ENCODE measurements at places on chromosomes 3 and 15. TPM values are rescaled to one million over a fixed set of nuclear protein-coding genes. Genes with fewer than 3 reads are reported as not detected.
A peak's percentile ranks its signal among the peaks of the same experiment; 100 is the strongest.

The NRROS gene
- total RNA-seq, result 21.8 TPM

The ADIPOQ gene
- total RNA-seq, result not detected

The DUOXA1 gene
- 96.7 TPM for total RNA-seq

- peaks cover 18% of the 10 kb centered on the region for H3K4me1 ChIP-seq
- no peaks in the 10 kb centered on the region for H3K36me3 ChIP-seq
- H3K27me3 ChIP-seq, result no peaks in the 10 kb centered on the region
- H3K27ac ChIP-seq, result no peak overlapping the region
- DNase-seq, result no peak
Measured at GRCh38 chr15:72502220-72502809, 28.2 kb downstream of the ARIH1 start.

GRCh38 chr3:60594025-60594424 is 657.2 kb downstream of the FHIT start:
- DNase-seq, result peak; percentile 86
- no peaks in the 10 kb centered on the region for H3K36me3 ChIP-seq
- H3K27me3 ChIP-seq, result no peaks in the 10 kb centered on the region
- no peak overlapping the region for H3K27ac ChIP-seq

DNA sequence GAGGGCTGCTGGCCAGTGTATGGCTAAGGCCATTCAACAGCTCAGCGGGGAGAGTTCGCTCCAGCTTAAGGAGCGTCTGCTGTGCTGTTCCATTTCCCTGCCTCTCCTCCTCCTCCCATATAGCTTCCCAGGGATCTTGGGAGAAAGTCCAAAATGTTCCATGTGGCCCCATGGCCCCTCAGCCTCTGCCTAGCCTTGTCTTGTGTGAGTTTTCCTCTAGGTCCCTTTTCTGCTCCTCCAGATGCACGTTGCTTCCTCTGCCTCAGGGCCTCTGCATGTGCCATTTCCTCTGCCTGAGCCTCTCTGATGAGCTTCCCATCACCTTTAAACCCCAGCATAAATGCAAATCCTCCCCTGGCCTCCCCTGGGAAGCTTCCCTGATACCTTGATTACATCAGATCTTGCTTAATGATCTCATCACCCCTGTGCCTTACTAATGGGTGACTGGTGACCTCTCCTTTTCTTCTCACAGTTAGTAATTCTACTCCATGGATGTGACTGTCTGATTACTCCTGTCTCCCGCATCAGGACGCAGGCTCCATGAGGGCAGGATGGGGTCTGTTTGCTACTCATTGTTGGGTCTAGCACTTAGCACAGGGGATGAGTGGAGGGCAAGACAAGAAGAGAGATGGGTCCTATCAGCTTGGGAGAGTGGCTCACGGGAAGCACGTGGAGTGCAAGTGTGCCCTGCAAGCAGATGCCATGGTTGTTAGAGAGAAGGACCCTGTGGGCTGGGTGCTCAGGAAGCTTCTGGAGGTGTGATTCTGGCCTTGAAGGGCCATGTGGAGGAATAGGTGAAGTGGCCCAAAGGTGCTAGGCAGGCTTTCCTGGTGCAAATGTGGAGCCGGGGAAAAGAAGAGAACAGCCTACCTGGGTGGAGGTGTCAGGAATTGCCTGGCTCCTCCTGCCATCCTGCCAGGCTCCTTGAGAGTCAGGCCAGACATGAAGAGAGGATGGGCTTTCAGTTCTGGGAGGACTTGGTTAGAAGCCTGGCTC is 23.8 kb downstream of the ITGA11 start:
- no peaks in the 10 kb centered on the region for H3K36me3 ChIP-seq
- H3K27ac ChIP-seq, result no peak overlapping the region
- DNase-seq, result no peak
- H3K27me3 ChIP-seq, result no peaks in the 10 kb centered on the region
- H3K4me1 ChIP-seq, result no peaks in the 10 kb centered on the region
- H3K4me3 ChIP-seq, result no peak overlapping the region

- no peaks in the 10 kb centered on the region for H3K27me3 ChIP-seq
- no peak for DNase-seq
- peaks cover 15% of the 10 kb centered on the region for H3K4me1 ChIP-seq
- peak overlapping the region; percentile 98 for H3K27ac ChIP-seq
- H3K4me3 ChIP-seq, result peak overlapping the region; percentile 45
Measured at GRCh38 chr3:157174290-157174648, 14.3 kb upstream of the CCNL1 start.

- no peak for DNase-seq
- H3K27me3 ChIP-seq, result no peaks in the 10 kb centered on the region
- H3K4me3 ChIP-seq, result no peak overlapping the region
- no peak overlapping the region for H3K27ac ChIP-seq
- no peaks in the 10 kb centered on the region for H3K4me1 ChIP-seq
Measured at GRCh38 chr15:65278480-65278879, 8.2 kb downstream of the PARP16 start.

DNA sequence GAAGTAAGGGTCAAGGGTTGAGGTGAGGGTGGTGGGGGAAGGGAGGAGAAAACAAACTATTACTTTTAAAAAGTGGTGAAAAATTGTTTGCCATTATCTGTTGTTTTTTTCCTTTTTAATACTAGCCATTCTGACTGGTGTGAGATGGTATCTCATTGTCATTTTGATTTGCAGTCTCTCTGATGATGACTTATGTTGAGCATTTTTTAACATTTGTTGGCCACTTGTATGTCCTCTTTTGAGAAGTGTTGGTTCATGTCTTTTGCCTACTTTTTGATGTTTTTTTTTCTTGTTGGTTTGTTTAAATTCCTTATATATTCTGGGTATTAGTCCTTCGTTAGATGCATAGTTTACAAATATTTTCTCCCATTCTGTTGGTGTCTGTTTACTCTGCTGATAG is 185.9 kb upstream of the ANKRD28 start:
- H3K36me3 ChIP-seq, result no peaks in the 10 kb centered on the region
- no peaks in the 10 kb centered on the region for H3K4me1 ChIP-seq
- no peak for DNase-seq
- H3K27ac ChIP-seq, result no peak overlapping the region
- H3K4me3 ChIP-seq, result no peak overlapping the region
- H3K27me3 ChIP-seq, result no peaks in the 10 kb centered on the region

DNA sequence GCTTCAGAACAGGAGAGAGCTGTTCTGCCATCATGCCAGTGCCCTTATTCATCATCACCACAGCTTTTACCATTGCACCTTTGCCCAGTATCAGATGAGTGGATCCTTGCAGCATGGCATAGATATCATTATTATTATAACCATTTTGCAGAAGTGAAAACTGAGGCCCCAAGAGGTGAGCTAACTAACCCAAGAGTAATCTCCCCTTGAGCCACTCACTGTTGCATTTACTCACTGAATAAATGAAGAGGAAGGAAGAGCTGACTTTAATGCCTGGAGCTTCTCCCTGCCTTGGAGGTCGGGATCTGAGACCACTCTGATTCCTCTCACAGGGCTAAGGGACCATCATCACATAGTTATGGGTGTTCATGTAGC is 32.0 kb downstream of the HRH1 start:
- H3K36me3 ChIP-seq, result no peaks in the 10 kb centered on the region
- H3K27ac ChIP-seq, result no peak overlapping the region
- H3K4me3 ChIP-seq, result no peak overlapping the region

GRCh38 chr15:93066834-93067648 is 22.0 kb downstream of the RGMA start:
- H3K36me3 ChIP-seq, result no peaks in the 10 kb centered on the region
- DNase-seq, result peak; percentile 47
- peaks cover 3% of the 10 kb centered on the region for H3K27me3 ChIP-seq
- no peaks in the 10 kb centered on the region for H3K4me1 ChIP-seq
- H3K27ac ChIP-seq, result no peak overlapping the region

DNA sequence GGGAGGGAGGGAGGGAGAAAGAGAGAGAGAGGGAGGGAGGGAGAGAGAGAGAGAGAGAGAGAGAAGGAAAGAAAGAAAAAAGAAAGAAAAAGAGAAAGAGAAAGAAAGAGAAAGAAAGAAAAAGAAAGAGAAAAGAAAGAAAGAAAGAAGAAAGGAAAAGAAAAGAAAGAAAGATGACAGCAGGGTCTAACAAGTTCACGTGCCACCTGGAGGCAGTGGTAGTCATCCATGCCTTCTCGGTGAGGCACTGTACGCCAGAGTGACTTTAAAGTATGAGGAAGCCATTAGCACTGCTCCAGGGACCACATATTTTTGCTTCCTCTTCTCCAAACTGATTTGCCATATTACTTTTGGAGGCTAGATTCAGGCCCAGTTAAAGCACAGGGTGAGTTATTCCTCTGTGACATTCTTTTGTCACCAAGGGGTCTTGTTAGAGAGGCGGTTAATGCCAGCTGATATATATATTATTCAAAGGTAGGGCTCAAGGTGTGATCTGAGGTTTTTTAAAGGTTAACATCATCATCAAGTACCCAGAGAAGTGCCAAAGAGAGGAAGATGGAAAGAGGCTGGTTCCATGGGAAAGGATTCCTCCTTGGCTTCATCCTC is at the start of gene HTR3D:
TSS of gene HTR3D (plus strand) at position 556 of the 606 bp plus-strand sequence. CDS start at position 556, 0 bp downstream.
- no peak within 1 kb of the TSS for H3K4me3 ChIP-seq
- H3K36me3 ChIP-seq, result no peaks in the 10 kb centered on the region
- no peaks in the 10 kb centered on the region for H3K4me1 ChIP-seq
- H3K27me3 ChIP-seq, result no peaks in the 10 kb centered on the region
- H3K27ac ChIP-seq, result no peak within 1 kb of the TSS

DNA sequence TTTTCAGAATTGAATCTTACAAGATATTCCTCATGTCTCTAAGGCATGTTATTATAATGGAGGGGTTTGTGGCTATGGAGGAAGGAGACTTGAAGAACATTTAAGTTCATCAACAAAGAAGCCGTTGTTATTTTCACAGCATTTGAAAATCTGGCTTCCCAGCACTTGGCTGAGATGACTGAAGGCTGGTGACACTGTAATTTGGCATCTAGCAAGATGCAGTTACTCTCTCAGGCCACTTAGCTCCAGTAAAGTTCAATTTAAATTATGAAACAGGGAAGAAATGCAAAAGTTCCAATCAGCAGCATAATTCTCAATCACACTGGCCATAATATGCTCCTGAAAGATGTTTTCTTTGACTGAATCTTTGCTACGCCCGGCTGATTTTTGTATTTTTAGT is 139.4 kb upstream of the NUDT16 start:
- H3K4me1 ChIP-seq, result no peaks in the 10 kb centered on the region
- no peaks in the 10 kb centered on the region for H3K36me3 ChIP-seq
- DNase-seq, result no peak
- no peaks in the 10 kb centered on the region for H3K27me3 ChIP-seq
- no peak overlapping the region for H3K27ac ChIP-seq
- no peak overlapping the region for H3K4me3 ChIP-seq

GRCh38 chr3:18808429-18808828 is 339.9 kb upstream of the KCNH8 start:
- H3K27ac ChIP-seq, result no peak overlapping the region
- H3K4me1 ChIP-seq, result no peaks in the 10 kb centered on the region
- H3K4me3 ChIP-seq, result no peak overlapping the region
- no peak for DNase-seq
- no peaks in the 10 kb centered on the region for H3K36me3 ChIP-seq

DNA sequence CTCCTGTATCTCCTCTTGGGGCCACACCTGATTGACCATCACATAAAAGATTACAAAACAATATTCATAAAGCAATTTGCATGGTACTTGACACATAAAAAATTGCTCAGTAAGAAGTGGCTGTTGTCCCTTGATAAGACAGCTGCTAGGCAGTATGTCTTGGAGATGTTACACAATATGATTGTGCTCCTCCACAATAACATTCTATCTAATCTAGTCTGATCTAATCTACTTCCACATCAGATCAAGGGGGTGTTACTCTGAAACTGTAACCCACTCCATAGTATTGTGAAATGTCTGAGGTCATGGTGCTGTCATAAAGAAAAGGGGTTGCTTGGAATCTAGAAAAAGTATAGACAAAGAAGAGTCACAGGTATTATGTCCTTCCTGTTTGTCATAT is 23.4 kb upstream of the AQP9 start:
- H3K27ac ChIP-seq, result no peak overlapping the region
- H3K4me3 ChIP-seq, result no peak overlapping the region
- H3K4me1 ChIP-seq, result no peaks in the 10 kb centered on the region
- H3K36me3 ChIP-seq, result no peaks in the 10 kb centered on the region
- H3K27me3 ChIP-seq, result peaks cover 8% of the 10 kb centered on the region
- DNase-seq, result no peak

DNA sequence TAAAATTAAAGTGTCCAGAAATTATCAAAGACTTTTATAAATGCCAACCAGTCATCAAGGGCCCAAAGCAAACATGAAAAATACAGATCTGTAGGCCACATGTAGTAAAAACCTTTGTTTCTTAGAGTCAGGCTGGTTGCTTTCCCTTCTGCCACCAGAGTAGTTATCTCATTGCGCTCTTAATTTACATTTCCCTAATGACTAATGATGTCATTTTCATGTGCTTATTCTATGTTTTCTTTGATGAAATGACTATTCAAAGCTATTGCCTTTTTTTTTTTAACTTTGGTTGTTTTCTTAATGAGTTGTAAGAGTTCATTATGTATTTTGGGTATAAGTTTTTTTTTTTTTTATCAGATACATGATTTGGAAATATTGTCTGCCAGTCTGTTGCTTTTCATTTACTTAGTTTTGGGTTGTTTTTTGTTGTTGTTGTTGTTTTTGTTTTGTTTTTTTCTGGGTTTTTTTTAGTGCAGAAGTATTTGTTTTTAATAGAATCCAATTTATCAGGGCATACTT is 140.6 kb downstream of the HCN4 start:
- no peaks in the 10 kb centered on the region for H3K27me3 ChIP-seq
- no peaks in the 10 kb centered on the region for H3K36me3 ChIP-seq
- no peak for DNase-seq
- no peaks in the 10 kb centered on the region for H3K4me1 ChIP-seq
- H3K4me3 ChIP-seq, result no peak overlapping the region
- H3K27ac ChIP-seq, result no peak overlapping the region

DNA sequence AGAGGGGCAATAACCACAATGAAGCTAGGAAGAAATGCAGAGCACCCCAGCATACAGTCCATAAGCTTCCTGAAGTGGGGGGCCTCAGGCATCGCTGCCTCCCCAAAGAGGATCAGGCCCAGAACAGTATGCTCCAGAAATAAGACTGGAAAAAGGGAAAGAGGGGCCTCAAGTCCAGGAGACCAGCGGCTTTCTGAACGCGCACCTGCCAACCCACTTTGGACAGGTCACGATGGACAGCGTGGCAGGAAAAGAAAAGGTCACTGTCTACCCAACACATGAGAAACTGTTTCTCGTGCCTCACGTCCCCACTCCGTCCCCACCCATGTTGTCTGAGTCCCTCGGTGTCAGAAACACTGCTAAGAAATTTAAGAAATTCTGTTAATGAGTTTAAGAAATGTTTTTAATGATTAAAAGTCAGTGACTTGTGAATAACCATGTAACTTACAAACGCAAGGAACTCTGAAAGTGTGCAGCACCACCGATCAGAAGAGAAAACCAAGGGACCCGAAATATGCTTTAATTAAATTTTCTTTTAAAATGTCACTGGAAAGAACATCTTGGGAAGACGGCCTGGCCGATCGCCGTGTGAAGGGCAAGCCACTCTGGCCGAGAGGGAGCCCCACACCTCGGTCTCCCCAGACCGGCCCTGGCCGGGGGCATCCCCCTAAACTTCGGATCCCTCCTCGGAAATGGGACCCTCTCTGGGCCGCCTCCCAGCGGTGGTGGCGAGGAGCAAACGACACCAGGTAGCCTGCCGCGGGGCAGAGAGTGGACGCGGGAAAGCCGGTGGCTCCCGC is 1.7 kb upstream of the PPARG start:
- peaks cover 21% of the 10 kb centered on the region for H3K4me1 ChIP-seq
- DNase-seq, result no peak
- H3K27ac ChIP-seq, result peak overlapping the region; percentile 28
- H3K4me3 ChIP-seq, result peak overlapping the region; percentile 70
